ENCODE measurements at places on chromosomes 4 and X.

DNA sequence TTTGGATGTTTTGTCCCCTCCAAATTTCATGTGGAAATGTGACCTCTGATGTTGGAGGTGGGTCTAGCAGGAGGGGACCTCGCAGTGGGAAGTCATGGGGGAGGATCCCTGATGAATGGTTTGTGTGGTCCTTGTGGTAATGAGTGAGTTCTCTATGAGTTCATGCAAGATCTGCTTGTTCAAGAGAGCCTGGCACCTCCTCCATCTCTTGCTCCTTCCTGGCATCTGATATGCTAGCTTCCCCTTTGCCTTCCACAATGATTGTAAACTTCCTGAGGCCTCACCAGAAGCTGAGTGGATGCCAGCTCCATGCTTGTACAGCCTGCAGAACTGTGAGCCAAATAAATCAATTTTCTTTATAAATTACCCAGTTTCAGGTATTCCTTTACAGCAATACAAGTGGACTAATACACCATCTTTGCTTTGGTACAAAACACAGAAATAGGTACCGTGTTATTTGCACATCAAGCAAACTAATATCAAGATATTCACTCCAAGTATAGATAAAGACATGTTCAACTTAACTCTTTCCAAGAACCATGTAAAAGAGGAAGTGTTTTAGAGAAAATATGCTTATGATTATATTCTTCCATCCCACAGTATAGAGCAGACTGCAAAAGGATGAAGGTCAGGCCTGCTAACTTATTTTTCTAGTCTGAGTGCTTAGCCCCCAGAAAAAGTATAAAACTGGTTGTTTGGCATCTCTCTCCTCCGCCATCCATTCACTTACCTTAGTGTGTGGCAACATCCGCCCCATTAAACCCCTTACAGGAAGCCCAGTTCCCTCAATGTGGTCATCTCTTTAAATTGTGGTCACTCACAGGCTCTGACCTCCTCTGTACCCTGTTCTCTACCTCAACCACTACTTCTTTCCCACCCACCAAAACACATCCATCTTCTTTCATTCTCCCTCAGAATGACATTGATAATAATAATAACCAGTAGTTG is 6.7 kb downstream of the ARAP2 start:
- no peak for DNase-seq

DNA sequence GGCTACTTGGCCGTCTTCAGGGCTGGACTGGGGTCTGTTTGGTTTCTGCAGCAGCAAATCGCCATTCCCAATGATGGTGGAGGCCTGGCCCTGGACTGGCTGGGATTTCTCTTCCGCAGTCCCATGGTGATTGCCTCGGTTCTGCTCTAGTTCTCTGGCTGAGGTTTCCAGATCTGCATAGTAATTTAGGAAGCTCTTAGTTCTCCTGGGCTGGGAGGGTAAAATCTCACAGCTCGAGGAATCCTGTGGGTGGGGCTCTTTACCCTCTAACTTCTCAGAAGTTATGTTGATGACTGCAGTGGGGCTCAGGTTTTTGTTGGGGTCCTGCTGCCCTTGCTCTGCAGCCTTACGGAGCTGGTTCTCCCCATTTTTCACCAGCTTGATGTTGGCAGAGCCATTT is 200.6 kb downstream of the APBB2 start:
- no peak for DNase-seq

- DNase-seq: peak; percentile 78
Measured at GRCh38 chr4:154018659-154019058, 229.8 kb upstream of the SFRP2 start.

DNA sequence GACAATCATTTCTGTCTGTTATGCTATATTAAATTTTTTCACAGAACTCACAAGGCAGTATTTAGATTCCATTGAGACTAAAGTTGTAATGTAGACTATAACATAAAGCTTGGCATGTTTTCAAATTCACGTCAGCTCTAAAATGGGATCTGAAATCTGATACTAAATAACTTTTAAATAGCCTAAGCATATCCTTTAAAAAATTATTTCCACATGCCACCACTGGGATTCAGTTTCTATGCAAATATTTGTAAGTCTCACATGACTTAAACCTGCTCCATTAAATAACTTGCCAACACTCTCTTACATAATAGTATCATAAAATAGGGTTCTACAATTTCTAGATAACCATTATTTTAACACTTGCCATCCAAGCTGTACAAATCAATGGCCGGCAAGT is 32.4 kb downstream of the KLHL8 start:
- peak; percentile 56 for DNase-seq

DNA sequence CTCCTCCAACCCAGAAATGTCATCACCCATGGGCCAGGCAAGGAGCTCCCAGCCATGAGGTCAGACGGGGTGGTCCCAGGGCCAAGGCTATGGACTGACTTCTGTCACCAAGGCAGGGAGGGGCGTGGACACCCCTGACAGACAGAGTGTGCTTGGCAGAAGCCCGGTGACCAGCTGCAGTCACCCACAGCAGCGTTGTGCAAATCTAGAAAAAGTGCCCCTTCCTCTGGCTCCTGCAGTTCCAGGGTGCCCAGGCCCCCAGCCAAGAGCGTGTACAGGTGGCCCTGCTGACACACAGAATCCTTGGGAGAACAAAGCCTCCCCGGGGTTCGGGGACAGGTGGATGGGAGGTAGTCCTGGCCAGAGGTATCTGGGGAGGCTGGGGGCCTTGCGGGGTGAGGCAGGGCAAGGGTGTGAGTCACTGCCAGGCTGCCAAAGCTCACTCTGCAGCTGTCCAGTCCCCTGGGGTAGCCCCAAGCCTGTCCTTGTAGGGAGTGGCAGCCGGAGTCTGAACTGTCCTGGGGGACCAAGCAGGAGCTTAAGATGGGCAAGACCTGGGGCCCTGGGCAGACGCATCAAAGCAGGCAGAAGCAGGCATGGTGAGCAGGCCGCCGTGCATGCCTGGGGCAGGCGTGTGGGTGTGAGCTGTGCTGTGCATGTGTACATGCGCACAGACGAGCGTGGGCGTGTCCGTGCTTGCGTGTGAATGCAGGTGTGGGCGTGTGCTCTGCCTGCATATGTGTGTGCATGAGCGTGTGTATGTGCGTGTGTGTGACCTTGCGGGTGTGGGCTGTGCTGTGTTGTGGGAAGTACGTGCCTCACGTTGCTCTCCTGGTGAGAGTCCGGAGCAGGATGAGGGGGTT is 3.3 kb downstream of the MYL5 start:
- peak; percentile 91 for DNase-seq

DNA sequence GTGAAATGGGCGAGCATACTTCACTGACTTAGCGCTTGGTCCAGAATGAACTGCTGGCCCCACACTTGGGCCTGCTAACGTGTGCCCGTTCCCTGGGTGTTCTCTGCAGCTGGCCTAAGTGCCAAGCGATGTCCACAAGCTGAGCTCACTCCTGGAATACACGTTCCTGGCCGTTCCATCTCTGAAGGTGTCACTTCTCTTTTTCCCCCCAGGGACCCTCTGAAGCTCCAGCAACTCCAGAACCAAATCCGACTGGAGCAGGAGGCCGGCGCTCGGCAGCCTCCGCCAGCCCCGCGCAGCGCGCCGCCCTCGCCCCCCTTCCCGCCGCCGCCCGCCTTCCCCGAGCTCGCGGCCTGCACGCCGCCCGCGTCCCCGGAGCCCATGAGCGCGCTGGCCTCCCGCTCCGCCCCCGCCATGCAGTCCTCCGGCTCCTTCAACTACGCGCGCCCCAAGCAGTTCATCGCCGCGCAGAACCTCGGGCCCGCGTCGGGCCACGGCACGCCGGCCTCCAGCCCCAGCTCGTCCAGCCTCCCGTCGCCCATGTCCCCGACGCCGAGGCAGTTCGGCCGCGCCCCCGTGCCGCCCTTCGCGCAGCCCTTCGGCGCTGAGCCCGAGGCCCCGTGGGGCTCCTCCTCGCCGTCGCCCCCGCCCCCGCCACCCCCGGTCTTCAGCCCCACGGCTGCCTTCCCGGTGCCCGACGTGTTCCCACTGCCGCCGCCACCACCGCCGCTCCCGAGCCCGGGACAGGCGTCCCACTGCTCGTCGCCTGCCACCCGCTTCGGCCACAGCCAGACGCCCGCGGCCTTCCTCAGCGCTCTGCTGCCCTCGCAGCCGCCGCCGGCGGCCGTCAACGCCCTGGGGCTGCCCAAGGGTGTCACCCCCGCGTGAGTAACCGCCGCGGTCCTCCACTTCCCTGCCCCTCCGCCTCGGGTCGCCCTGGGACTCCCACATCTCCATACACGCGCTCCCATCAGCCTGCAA is 132.3 kb downstream of the CBR4 start:
- peak; percentile 44 for DNase-seq

- no peak for DNase-seq
Measured at GRCh38 chr4:24794480-24794879, 893 bp upstream of the SOD3 start.

DNA sequence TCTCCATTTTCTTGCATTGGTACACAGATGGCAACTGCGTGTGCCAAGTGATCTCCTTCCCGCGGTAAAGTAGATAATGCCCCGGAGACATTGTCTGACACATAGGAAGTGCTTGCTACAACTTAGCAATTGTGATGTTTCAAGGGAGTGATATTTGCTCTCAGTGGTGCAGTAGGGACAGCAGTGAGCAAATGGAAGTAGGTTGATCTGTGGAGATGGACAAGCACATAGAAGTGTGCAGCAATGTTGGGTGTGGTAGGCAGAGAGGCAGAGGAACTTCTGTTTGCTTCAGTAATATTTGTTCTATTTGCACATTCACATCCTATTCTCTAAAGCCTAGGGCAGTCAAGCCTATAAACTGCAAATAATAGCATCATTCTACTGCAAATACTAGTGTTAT is 846.7 kb upstream of the PRKX start:
- no peak for DNase-seq

GRCh38 chrX:134457708-134458107 is 2.3 kb upstream of the HPRT1 start:
- peak; percentile 40 for DNase-seq

GRCh38 chr4:15737255-15737654 is 34.4 kb downstream of the BST1 start:
- no peak for DNase-seq

GRCh38 chr4:122531038-122531437 is 74.5 kb upstream of the IL2 start:
- DNase-seq: no peak

DNA sequence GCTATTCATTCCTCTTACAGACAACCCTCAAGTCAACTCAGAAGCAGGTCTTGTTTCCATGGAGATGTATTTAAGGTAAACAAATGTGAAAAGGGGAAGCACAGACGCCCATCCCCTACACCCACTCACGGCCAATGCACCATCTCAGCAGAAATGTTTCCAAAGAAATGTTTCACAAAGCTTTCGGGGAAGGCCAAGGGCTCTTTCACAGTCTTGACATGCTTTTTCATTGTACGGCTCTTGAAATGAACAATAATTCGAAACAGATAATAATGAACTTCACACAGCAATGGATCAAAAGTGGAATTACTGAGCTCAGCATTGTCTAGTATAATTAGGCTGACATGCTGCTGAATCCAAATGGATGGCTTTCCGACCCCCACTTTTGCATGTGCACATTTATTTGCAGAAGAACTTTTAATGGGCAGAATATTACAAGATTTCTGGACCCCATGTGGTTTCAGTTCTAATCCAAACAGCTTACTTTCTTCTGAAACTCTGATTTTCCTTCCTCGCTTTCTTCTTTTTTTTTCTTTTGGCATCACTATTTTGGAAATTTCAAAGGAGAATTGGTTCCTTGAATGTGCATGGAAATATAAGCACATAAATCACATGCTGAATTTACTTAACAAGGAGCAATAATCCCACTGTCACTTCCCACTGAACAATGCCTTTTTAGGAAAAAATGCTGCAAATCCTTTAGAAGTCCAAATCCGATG is 160.9 kb downstream of the SMIM20 start:
- DNase-seq: peak; percentile 56

- no peak for DNase-seq
Measured at GRCh38 chrX:11754958-11755645, 2.9 kb upstream of the MSL3 start.

Data from Karpas-422 (cell line).